ENCODE measurements at places on chromosomes 7 and 10.
A peak's percentile ranks its signal among the peaks of the same experiment; 100 is the strongest.

- peak; percentile 10 for DNase-seq
Measured at GRCh38 chr10:106705681-106706100, 458.8 kb downstream of the SORCS1 start.

DNA sequence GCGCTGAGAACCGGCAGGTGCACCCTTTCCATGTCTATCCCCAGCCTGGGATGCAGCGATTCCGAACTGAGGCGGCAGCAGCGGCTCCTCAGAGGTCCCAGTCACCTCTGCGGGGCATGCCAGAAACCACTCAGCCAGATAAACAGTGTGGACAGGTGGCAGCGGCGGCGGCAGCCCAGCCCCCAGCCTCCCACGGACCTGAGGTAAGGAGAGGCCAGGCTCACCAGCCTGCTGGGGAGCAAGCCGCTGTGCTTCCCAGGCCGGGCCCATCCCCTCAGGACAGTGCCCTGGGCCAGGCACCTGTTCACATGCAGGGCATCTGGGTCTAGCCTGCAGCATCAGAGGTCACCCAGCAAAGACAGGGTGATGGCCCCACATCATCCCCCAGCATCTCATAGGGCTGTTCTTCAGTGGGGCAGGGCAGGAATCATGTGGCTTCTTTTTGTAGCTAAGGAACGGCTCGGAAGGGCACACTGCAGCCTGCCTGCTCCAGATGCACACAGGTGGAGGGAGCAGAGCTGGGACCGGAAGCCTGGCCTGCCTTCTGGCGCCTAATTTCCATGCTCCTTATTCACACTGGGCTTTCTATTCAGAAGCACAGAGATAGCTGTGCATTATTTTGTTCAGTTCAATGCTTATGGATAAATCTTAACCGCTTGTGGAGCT is 18.9 kb downstream of the BAG3 start:
- DNase-seq, result no peak

GRCh38 chr10:87702260-87702972 is 42.7 kb downstream of the PAPSS2 start:
- no peak for DNase-seq

DNA sequence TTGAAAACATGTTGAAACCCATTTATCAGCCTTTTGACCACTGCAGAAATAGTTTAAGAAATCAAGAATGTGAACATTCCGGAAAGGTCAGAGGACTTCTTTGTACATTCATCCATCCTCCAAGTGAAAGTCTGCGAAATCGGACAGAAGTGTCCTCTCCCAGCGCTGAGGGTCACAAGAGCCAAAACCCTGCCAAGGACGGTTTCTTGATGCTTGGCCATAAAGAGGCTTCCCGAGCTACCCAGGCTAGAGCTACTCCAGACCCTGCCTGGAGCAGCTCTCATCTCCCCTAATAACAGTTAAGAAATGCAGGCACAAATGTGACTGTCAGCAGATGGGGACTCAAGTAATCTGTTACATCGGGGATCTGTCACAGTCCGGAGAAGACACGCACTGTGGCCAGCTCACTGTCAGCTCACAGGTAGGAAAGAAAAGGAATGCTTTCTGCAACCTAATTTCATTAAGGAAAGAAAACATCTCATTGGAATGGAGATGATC is 4.5 kb upstream of the CYTH3 start:
- DNase-seq, result no peak

- DNase-seq, result no peak
Measured at GRCh38 chr7:150383710-150384397, 4.7 kb downstream of the ZNF775 start.

DNA sequence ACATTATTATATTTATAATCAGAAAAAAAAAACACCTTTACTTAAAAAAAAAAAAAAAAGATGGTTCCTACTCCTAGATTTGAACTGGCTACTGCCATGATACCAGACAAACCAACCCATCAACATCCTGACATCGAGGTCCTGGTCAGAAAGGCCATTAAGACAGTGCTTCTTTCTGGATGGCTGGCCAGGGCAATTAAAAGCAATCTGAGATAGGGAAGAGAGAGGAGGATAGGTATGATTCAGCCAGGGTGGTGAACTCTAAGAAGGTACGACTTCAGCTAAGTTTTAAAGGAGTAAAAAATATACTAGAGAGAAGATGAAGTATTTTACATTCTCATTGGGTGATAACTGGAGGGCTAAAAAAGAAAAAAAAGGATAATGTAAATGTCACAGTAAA is 139.0 kb downstream of the DOCK4 start:
- no peak for DNase-seq

DNA sequence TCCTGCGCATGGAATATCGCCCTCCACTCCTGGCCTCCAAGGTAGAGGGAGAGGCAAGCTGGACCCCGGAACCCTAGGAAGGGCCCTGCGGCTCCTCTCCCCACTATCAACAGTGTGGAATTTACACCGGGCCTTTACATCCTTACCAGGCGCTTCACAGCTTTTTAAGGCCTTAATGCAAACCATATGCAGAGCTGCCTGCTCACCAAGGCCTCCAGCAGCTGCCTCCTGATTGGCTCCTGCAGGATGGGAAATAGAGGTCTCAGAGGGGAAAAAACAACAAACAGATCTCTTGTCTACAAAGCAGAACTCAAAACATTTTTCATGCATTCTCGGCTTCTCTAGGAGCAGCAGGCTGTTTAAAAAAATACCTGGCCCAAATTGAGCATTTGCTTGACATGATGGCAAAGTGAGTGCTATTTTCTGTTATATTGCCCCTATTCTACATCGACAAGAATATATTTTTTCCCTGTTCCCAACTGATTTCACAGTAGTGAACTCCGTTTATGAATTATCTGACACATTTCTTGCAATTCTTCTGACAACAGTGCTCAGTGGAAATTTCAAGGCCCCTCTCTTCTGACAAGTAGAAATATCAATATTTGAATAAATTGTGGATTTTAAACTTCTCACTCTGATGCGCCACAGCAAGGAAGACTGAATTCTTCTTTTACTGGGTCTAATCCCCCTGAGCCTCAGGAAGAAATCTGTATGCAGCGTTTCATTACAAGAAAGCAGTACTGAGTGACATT is 51.7 kb downstream of the EBF3 start:
- no peak for DNase-seq

DNA sequence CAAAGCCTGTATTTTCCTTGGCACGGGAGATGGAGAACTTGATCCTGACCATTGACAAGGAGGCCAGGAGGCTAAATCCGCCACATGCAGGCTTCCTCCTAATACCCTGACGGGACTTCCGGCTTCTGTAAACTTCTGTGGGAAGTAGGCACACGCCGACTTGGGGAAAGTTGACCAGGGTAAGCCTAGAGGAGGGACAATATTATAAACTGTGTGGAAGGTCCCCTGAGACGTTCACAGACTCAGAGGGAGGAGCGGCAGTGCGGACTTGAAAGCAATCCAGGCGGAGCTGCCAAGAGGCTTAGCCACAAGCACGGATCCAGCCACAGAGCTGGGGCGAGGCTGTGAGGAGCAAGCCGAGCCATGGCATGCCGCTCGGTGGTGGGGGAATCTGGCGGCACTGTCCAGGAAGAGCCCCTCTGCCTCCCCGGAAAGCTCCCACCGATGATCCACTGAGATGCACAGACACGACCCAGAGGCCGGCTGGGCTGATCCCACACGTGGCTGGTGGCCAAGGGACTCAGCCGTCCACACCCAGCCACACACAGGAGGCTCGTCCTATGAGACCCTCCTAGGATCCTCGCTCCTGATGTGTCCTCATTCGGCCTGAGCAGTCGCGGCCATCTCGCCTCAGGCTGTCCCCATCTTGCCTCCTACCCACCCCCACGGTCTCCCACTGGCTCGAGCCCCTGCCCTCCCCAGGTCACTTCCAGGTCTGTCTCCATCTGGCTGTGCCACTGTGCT is 40.0 kb upstream of the INSIG1 start:
- no peak for DNase-seq

GRCh38 chr7:120526902-120527509 is 254.0 kb downstream of the KCND2 start:
- no peak for DNase-seq

- DNase-seq, result no peak
Measured at GRCh38 chr7:101564778-101565211, 64.3 kb downstream of the MYL10 start.

DNA sequence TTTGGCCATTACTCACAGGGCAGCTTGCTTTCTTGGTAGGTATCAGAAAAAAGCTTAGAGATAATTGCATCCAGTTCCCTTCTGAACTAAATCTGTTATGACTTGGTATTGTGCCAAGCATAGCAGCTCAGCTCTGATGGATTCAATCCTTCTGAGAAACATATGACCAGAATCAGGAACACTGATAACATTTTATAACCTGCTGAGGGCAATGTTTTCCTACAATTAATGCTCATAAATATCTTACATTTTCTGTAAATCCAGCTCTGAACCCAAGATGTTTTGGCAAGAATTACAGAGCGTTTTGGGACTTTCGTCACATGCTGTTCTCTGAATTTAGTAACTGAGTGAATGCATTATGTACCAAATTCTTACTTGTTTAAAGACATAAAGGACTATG is 167.8 kb downstream of the KIF20B start:
- peak; percentile 31 for DNase-seq

DNA sequence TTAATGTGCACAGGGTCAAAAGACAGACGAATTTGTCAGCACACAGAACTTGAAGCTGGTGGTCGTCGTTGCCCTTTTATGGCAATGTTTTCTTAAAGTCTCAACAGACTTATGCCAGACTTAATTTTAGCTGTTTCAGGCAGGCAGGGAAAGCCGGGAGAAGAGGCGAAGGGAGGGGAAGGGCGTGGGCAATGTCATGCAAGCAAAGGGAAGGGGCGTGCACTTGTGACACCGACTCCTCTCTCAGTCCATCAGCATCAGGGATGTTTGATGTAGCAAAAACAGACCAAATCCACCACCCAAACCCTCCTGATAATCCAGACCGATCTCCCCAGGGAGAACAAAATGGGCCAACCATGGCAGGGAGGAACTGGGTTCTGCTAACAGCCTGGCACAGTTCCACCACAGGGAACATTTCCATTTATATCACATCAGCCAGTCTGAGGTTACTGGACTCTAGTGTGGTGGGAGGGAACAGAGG is 118.1 kb upstream of the RHEB start:
- no peak for DNase-seq

DNA sequence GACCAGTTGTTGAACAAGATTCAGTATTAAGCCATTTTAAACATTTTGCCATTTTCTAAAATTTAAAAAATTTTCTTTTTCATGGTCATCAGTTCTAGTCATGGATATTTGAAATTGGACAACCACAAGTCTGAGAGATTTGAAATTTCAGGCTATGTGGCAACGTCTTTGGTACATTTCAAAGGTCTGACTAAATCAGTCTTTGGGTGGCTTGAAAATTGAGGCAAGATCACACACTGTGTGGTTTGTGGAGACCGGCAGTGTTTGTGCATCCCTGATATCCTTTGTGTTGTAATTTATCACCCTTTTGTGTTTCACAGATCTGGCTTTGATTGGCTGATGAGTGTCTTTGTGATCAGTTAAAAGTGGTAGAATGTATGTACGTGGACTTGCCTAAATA is 35.7 kb downstream of the CCAR1 start:
- DNase-seq, result no peak

- no peak for DNase-seq
Measured at GRCh38 chr10:67818323-67818722, 19.7 kb downstream of the DNAJC12 start.

GRCh38 chr7:45259227-45259596 is 101.6 kb downstream of the RAMP3 start:
- DNase-seq, result no peak

GRCh38 chr7:157139111-157139809 is 534 bp downstream of the UBE3C start:
- no peak for DNase-seq

- DNase-seq, result no peak
Measured at GRCh38 chr10:35813219-35813618, 171.1 kb upstream of the FZD8 start.

DNA sequence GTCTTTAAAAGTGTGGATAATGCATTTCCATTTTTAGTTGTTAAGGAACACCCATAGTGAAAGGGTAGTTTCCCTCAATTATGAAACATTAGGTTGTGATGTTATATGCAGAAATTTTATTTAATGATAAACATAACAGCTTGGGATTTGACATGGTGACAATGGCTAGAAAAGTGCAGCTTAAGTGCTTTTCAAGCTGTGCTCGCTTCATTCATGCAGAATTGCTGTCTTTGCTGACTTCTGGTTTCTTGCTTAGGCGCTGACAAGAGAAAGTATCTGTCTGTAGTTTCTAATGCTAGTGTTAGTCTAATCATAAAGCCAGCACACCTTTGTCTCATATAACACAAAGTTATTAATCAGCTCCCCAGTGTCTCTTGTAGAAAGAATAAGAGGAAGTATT is 170.0 kb downstream of the ARL5B start:
- no peak for DNase-seq

- DNase-seq, result no peak
Measured at GRCh38 chr10:93856349-93857145, 37.2 kb upstream of the SLC35G1 start.

- no peak for DNase-seq
Measured at GRCh38 chr10:125159486-125159931, 854 bp downstream of the CTBP2 start.

DNA sequence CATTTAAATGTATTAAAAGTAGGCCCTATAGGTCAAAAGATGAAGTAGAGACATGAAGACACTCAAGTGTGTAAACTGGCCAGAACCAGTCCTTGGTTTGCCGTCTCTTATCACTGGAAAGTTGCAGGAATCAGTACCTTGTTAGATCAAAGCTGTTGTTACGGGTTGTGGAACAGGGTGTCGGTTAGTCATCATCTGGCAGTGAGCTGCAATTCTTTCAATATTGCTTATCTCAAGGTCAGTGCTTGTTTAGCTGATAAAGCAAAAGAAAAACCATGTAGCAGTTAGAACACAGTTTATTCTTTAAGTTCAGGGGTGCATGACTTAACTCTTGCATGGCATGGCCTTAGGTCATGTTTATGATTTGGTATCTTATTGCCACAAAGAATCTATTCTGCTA is 10.0 kb upstream of the SLC13A1 start:
- DNase-seq, result no peak

DNA sequence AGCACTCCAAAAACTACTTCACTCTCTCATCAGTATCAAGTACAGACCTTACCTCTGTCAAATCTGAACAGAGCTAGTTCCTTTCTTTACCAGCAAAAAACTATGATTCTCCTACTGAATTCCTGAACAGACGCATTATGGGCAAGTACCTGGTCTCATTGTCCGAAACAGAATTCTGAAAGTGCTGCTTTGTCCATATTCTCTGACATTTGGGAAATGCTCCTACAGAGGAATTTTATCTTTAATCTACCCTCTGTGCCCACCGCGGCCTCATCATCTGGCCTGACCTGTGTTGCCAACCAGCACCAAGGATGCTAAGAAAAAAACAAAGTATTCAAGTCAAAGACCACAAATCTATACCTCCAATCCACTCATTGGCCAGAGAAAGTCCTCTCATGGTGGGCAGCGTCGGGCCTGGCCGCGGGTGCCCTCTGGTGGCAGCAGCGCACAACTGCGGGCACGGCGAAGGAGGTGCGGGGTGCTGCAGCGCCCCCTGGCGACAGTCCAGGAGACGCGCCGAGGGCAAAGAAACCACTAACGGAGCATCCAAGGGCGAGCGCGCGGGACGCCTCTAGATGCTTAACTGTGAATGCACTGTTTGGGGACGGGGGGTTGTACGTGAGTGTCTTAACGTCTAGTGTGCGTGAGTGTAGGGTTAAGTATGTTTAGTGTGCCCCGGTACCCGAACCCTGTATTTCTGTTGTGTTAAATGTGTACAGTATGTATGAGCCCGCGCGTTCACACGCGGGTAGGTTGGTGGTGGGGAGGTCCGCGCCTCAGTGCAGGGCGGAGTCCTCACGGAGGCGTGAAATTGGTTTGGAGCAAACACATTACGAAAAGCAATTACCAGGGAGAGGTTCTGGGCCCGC is 5.0 kb upstream of the GBX1 start:
- DNase-seq, result peak; percentile 65

- DNase-seq, result no peak
Measured at GRCh38 chr7:55140941-55141278, 122.1 kb downstream of the EGFR start.

- DNase-seq, result no peak
Measured at GRCh38 chr7:88357781-88358525, 51.3 kb upstream of the STEAP4 start.
